ENCODE measurements at places on chromosomes 3 and 15. TPM values are rescaled to one million over a fixed set of nuclear protein-coding genes. Genes with fewer than 3 reads are reported as not detected.

Gene KCNMB2
- total RNA-seq, result 0.27 TPM

DNA sequence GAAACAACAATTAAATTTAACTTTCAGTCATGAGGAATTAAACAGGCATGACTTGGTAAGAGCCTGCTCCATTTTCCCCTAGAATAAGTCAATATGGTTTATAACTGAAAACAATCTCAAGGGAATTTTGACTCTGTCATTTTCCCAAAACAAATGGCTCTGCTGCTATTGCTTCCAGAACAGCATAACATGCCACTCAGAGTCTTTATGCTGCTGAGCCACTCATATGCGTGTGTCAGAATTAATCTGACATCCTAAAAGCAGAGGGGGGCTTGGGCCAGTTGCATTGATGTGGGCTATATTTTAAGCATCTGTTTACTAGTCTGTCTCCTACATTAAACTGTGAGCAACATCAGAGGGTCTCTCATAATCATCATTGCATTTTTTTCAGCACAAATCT, 111.1 kb upstream of the ABI3BP start:
- H3K27me3 ChIP-seq, result peaks cover 3% of the 10 kb centered on the region
- no peak for DNase-seq
- H3K4me1 ChIP-seq, result no peaks in the 10 kb centered on the region
- no peak overlapping the region for H3K27ac ChIP-seq
- H3K36me3 ChIP-seq, result peaks cover under 1% of the 10 kb centered on the region

DNA sequence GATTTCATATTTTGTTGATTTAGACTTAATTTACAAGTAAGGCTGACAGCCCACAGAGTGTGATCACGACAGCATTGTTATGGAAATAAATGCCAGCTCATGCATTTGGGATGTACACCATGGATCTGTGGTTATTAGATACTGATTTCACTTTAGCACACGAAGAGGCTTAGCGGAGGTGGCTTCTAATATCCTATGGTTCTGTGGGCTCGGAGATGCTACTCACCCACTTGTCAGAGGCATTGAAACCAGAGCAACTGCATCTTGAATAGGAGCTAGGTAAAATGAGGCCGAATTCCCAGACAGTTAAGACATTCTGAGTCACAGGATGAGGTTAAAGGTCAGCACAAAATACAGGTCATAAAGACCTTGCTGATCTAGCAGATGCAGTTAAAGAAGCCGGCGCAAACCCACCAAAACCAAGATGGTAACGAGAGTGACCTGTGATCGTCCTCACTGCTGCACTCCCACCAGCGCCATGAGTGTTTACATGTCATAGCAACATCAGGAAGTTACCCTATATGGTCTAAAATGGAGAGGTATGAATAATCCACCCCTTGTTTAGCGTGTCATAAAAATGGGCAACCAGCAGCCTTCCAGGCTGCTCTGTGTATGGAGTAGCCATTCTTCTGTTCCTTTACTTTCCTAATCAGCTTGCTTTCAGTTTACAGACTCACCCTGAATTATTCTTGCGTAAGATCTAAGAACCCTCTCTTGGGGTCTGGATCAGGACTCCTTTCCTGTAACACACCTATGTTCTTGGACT, 117.5 kb downstream of the PGPEP1L start:
- H3K4me1 ChIP-seq, result peaks cover 79% of the 10 kb centered on the region
- H3K4me3 ChIP-seq, result peak overlapping the region; percentile 35
- DNase-seq, result no peak
- peaks cover 6% of the 10 kb centered on the region for H3K36me3 ChIP-seq
- no peaks in the 10 kb centered on the region for H3K27me3 ChIP-seq
- H3K27ac ChIP-seq, result peak overlapping the region; percentile 93

DNA sequence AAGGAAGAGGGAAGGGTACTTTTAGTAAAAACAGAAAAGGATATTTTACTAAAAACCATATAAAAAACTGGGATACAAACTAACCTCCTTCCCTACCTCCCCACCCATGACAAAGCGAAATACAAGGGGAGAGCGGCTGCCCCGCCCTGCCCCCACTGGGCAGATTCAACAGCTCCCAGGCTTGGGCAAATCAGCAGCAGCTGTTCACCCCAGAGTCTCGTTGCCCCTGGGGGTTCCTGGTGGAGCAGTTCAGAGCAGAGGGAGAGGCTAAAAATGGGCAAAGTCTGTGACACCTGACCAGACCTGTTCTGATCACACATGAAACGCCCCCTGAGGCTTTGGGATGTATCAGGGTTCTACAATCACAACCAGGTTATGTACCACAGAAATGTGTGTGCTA, 2.5 kb upstream of the ETFA start:
- no peak overlapping the region for H3K27ac ChIP-seq
- H3K36me3 ChIP-seq, result peaks cover 2% of the 10 kb centered on the region
- H3K4me3 ChIP-seq, result no peak overlapping the region
- no peak for DNase-seq
- no peaks in the 10 kb centered on the region for H3K27me3 ChIP-seq
- peaks cover 27% of the 10 kb centered on the region for H3K4me1 ChIP-seq
